BJ (cell line): ENCODE measurements at places on chromosomes 2 and 18.

- DNase-seq: no peak
Observed at GRCh38 chr2:51213826-51214225, 181.9 kb upstream of the NRXN1 start.

DNA sequence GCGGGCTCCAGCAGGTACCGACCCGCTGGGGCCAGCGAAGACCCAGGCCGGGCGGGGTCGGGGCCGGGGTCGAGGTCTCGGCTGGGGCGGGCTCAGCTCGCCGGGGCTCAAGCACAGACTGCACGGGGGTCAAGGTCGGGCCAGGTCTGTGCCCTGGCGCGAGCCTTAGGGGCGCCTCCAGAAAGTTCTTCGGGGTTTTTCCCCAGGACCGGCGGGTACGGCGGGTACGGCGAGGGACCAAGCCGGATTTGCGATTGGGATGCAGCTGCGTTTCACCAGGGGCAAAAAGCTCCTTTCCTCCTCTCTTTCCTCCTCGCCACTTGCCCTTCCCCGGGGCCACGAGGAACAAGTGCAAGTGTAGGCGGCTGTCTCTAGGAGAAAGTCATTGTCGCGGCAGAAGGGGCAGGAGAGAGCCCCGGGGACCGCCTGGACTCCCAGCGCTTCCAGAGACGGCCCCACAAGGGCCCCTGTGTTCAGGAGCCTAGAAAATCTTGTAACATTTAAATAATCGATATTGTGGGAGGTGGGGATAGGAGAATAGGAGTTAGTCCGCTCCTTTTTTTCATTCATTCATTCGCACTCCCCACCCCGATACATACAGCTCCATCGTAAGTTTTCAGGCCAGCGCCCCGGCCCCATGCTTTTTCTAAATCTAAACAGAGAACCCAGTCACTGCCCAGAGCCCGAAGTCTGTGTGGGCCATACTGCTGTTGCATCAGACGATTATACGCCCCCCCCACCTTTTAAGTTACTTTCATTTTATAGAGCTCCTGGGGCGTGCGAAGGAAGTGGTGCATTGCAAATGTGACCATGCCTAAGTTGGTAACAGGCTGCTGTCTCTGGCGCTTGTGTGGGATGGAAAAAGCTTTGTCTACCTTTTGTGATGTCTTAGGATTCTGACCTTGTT, 679 bp downstream of the PMAIP1 start:
- DNase-seq: no peak

GRCh38 chr2:7392076-7392787, 475.0 kb downstream of the RNF144A start:
- DNase-seq: no peak

- DNase-seq: peak; percentile 49
Observed at GRCh38 chr2:236745420-236746210, 176.0 kb downstream of the ACKR3 start.

DNA sequence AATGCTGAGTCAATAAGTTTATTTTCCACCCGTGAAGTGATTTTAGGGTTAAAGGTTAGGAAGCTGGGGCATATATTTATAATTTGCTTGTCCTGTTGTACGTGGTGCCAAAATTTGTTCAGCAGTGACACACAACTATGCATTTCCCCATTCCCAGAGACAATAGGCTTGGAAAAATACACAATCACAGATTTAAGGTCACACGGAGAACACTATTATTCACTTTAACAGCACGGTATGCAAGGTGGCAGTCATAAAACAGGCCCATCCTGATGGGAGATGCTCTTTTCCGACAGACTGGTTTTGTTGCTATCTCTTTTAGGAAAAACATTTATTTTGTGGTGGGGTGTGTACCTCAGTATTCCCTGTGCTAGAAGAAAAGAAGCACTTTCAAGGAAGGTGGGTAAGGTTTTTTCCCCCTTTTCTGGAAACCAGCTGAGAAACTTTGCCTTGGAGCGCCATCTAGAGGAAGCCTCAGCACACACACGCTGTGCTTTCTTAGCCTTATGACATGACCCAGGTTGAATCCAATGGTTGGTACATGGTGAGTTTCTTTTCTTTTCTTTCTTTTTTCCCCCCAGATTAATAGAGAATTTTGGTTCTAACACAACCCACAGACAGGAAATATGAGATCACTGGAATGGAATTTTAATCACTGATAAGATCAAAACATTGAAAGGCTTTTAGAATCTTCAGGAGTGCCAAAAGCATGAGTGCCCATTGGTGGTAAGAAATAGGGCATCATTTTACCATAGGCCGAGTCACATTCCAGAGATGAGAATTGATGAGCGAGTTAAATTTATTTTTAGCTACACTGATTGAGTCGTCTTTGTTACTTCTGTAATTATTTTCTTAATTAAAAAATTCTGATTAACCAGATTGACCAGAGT, 332.1 kb downstream of the AGPS start:
- DNase-seq: no peak

DNA sequence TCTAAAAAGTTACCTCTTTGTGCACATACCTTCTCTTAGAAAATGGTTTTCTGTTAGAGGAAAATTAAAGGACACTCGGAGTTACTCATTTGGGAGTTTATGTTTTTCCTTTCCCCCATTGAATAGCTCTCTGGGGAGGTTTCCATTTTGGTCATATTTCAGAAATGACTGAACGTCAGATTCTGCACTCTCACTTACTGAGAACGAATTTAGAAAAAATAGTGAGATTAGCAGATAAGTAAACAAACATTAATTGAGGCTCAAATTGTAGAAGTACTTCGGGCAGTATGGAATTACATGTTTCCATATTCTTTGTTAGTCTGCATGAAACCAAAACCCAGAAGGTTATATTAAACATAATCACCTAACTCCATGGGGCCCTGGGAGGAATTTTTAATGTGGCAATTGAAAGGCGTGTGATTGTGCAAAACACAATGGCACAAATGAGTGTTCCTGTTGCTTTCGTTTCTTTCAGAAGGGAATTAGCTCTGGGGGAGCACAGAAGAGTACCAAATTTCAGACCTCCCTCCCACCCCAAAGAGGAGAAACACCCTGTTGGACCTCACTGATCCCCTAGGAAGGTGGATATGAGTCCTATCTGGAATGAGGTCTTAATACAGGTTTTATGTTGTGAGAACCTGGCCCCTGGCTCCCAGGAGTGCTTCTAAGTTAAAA, 212.3 kb downstream of the BCL2 start:
- no peak for DNase-seq

GRCh38 chr2:204982303-204982702, 437.0 kb downstream of the PARD3B start:
- DNase-seq: no peak

DNA sequence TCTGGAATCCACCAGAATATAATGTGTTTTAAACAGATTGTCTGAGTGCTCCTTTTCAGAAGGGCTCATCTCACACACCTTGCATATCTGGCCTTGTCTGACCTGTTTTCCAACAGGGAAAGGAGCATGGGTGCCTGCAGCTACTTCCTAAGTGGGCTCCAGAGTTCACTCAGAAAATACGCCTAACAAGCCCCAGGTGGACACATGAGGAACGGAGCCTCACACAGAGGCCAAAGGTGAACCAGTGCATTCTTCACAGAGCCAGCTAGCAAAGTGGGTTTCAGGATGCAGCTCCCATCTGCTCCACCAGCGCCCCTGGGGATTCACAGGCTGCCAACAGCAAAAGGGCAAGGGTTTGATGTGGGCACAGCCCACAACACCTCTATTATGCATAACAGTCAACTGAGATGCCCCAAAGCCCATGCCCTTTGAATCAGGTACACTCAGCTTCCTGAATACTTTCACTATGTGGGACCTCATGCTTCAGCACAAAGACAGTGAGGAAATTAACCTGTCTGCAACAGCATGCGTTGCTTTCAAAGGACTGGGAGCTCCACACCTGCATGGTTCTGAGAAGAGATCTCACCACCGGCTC, 86.6 kb downstream of the CCBE1 start:
- no peak for DNase-seq

GRCh38 chr18:69935319-69936190, 12.1 kb downstream of the CD226 start:
- no peak for DNase-seq

- no peak for DNase-seq
Observed at GRCh38 chr18:75131381-75132000, 77.4 kb downstream of the PTGR3 start.

GRCh38 chr2:162298669-162299335, 19.7 kb downstream of the IFIH1 start:
- DNase-seq: no peak

GRCh38 chr2:178927173-178927572, 120.0 kb upstream of the TTN start:
- DNase-seq: no peak

DNA sequence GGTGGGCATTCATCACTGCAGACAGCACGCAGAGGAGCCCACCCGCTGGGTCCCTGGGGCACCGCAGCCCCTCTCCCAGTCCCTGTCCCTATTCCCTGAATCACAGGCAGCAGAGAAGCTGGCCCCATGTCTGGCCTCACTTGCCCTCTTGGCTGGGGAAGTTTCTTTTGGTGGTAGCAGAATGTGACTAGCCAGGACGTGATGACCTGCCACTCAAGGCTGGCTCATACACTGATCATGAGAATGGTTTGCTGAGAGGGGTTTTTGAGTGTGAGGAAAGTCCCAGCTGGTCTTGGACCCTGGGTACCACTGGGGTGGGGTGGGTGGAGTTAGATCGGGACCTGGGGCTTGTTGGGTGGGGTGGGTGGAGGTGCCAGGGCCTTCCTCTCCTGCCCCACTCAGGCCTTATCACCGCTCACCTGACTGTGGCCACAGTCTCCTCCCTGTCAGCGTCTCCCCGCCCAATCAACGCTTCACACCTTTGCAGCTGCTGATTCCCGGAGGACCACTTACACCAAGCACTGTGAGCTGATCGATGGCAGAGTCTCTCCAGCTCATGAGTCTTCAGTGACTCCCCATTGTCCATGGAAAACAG, 28.9 kb upstream of the FOSL2 start:
- no peak for DNase-seq

- DNase-seq: no peak
Observed at GRCh38 chr2:22253171-22253570, 1129.4 kb downstream of the TDRD15 start.

DNA sequence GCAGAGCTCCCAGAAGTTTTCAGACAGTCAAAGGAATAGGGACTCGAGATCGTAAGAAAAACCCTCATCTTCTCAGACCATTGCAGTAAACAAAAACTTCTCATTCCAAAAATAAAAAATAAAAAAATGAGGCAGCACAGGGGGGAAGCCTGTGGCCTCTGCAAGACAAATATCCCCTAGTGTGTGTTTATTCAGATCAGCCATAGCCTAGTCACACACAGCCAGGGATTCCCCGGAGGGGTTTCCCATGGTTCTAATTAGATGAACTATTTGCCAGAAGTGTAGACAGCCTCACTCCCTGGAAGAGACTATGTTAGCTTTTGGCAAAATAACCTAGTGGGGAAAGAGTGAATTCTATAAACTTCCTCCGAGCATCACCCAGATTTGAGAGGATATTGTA, 122.9 kb upstream of the KLF7 start:
- DNase-seq: no peak

GRCh38 chr2:231342061-231342711, 53.3 kb upstream of the B3GNT7 start:
- DNase-seq: no peak

DNA sequence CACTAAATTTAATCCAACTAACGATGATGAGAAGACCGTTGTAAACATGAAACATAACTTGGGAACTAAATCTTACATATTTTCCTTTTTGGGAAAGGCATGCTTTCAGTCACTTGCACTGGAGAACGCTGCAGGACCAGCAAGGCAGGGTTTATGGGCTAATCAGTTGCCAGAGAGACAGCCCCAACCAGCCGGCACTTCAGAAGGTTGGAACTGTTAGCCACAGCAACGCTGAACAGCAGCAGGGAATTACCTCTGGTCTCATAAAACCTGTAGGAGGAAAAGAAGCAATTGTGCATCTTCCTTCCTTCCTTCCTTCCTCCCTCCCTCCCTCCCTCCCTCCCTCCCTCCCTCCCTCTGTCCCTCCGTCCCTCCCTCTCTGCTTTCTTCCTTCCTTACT, 33.9 kb upstream of the SIX2 start:
- DNase-seq: no peak

GRCh38 chr2:185374878-185375277, 363.7 kb upstream of the FSIP2 start:
- no peak for DNase-seq

- no peak for DNase-seq
Observed at GRCh38 chr2:73009177-73009839, 62.2 kb downstream of the SFXN5 start.

DNA sequence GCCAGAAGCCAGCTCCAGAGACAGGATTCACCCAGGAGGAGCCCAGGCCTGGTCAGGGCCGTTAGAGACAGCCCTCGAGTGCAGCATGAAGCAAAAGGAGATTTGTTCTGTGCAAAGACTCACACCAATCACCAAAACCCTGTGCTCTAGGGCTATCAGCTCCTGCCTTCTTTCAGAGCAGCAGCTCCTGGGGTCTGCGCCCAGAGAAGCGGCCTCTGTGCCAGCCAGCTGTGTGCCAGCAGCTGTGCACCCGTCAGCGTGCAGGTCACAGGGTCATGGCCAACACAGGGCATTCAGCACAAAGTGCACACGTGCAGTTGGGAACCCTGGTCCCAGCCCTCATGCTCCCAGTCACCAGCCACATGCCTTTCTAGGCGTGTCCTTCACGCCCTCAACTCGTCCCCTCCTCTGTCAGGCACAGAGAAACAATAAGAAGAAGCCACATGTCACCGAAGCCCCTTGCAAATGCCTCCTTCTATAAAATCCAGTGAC, 49.3 kb downstream of the ZNF516 start:
- no peak for DNase-seq

- no peak for DNase-seq
Observed at GRCh38 chr2:8965216-8965969, 38.1 kb downstream of the MBOAT2 start.

DNA sequence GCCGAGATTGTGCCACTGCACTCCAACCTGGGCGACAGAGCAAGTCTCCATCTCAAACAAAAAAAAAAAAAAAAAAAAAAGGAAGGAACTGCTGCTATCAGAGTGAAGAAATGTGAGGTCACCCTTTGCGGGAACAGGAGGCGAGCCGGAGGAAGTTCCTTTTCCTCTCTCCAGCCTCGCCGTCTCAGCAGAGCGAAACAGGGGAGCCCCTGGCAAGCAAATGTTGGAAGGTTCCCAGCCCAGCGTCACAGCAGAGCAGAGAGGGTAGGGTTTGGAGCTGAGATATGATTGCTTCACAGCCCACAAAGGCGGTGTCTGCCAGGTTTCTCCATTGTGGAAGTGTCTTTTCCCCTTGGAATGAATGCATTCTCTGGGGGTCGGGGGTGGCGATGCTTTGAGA, 28.5 kb downstream of the SLC20A1 start:
- DNase-seq: no peak
